Ovary (tissue), 10 donors: ENCODE measurements at places on chromosomes 6 and 20. TPM values are rescaled to one million over a fixed set of nuclear protein-coding genes. Genes with fewer than 3 reads are reported as not detected.

NCOA3 gene
- 29.9 TPM for total RNA-seq

DNA sequence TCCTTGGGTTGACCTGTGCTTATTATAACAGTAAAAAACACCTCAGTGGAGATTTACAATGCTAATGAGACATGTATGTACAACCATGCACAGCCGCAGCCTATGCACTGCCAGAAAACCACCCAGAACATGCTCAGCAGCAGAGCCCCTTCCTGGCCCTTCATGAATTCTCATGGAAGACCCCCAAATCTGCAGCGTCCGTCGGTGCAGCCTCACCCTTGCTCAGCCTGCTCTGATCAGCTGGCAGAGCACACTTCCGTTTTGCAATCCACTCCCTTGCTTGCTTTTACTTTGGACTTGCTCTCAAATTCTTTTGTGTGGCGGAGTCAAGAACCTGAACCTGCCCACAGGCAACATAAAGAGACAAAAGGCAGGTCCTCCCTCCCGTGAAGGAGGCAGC, 378.2 kb upstream of the SULF2 start:
- no peak for DNase-seq
- peaks cover 17% of the 10 kb centered on the region for H3K4me1 ChIP-seq
- H3K4me3 ChIP-seq, result no peak overlapping the region
- no peaks in the 10 kb centered on the region for H3K27me3 ChIP-seq

- H3K27me3 ChIP-seq, result no peaks in the 10 kb centered on the region
- H3K27ac ChIP-seq, result no peak overlapping the region
- no peak for DNase-seq
- no peak overlapping the region for H3K4me3 ChIP-seq
- no peaks in the 10 kb centered on the region for H3K36me3 ChIP-seq
These were observed 133.9 kb downstream of the HIVEP2 start for GRCh38 chr6:142810952-142811514.

BCAS1 gene
- 0.92 TPM for total RNA-seq

DNA sequence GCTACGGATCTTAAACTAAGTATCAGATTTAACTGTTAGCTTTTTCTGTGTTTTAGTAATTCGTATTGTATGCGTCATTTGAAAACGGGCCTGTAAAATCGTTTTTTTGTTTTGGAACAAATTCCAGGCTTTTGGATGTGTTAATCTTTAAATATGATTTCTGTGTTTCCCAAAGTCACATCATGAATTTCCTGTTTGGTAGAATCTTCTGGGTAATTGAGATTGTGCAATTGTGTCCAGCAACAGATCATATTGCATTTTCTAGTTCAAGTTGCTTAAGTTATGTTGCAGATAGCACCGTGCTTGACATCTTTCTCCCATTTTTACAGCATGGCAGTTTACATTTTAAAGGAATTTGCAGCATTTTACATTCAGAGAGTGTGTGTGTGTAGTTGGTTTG, 1.9 kb downstream of the MAPK14 start:
- DNase-seq, result no peak
- no peaks in the 10 kb centered on the region for H3K36me3 ChIP-seq
- H3K27ac ChIP-seq, result no peak overlapping the region
- H3K4me3 ChIP-seq, result peak overlapping the region; percentile 98

GRCh38 chr6:84007871-84008270, 25.7 kb upstream of the MRAP2 start:
- no peak overlapping the region for H3K27ac ChIP-seq
- DNase-seq, result no peak
- no peaks in the 10 kb centered on the region for H3K36me3 ChIP-seq
- no peaks in the 10 kb centered on the region for H3K4me1 ChIP-seq

GRCh38 chr6:158502263-158502950, 57.5 kb upstream of the TMEM181 start:
- no peaks in the 10 kb centered on the region for H3K27me3 ChIP-seq
- H3K27ac ChIP-seq, result no peak overlapping the region
- H3K4me3 ChIP-seq, result no peak overlapping the region
- H3K4me1 ChIP-seq, result no peaks in the 10 kb centered on the region
- DNase-seq, result no peak

GRCh38 chr6:37502703-37503291, 3.1 kb upstream of the CCDC167 start:
- no peak for DNase-seq
- H3K36me3 ChIP-seq, result no peaks in the 10 kb centered on the region
- H3K27me3 ChIP-seq, result no peaks in the 10 kb centered on the region
- no peaks in the 10 kb centered on the region for H3K4me1 ChIP-seq
- no peak overlapping the region for H3K27ac ChIP-seq
- H3K4me3 ChIP-seq, result no peak overlapping the region
